ENCODE measurements at places on chromosomes 4 and X.
A peak's percentile ranks its signal among the peaks of the same experiment; 100 is the strongest.

GRCh38 chrX:152821145-152821765, 9.3 kb downstream of the CETN2 start:
- DNase-seq = peak; percentile 2

DNA sequence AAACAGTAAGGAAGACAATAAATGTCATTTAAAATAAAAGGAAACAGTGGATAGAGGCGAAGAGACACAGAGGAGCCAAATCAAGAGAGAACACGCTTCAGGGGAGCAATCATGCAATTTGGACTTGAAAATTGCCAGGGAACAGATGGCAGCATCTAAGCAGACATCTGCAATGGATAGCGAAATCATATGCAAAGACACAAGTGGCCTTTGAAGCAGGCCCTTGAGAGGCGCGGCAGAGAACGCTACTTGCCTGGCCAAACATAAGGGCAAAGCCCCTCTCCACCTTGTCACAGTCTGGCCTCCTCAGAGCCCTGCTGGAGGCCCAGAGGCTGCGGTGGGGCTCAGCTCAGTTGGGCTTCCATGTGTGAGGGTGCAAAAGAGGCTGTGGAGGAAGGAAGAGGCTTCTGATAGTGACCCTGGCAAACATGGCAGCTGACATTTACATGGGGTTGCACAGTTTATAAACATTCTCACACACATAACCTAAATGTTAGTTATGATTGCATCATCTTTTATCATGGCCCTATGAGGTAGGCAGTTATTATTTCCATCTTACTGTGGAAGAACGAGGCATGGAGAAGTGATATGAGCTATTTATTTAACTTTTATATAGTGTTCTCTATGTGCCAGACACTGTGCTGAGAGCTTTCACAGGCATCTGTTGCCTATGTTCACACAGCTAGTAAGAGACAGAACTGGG, 18.3 kb downstream of the ADGRG4 start:
- no peak for DNase-seq

DNA sequence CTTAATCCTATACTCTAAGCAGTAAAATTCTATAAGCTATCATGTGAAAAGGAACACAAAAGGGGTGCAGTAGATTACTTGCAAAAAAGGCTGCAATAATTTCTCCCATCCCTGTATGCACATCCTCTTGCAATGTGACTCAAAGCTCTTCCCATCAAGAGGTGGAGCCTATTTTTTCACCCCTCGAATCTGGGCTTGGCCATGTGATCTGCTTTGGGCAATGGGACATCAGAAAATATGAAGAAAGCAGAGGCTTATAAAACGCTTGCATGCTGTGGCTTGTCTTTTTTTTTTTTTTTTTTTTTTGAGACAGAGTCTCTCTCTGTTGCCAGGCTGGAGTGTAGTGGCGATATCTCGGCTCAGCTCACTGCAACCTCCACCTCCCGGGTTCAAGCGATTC, 33.0 kb downstream of the GEMIN8 start:
- no peak for DNase-seq

DNA sequence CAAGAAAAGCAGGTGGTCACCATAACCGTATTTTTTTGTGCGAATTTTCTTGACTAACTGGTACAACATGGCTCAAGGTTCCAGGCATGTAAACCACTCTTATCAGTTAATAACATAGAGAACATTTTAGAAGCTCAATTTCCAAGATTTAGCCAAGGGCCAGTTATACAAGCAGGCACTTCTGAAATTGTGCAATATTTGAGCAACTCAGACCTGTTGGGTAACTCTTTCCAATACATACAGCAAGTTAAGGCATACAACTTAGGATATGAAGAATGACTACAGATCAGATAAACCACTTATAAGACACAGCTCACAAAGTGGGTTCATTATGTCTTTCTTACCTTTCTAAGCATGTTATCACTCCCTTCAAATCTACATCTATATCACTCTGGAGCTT, 43.9 kb downstream of the ZNF280C start:
- DNase-seq = no peak

DNA sequence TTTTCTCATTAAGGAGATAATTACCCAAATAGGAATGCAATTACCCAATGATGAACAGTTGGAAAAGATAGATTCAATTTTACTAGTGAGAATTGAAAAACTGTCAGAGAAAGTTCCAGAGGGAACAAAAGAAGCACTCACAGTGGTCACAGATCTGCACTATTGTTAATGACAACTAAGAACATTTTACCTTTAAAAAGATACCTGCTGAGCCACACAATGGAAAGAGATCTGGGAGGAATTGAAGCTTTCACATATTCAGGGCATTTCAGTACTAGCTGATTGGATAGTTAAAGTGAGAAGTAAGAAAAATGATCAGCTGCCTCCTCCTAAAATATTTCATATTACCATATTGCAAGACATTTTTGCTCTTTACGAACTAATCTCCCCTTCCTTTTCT, 1822.2 kb downstream of the STIM2 start:
- no peak for DNase-seq

GRCh38 chrX:154806837-154807501, 1.7 kb upstream of the MPP1 start:
- no peak for DNase-seq

DNA sequence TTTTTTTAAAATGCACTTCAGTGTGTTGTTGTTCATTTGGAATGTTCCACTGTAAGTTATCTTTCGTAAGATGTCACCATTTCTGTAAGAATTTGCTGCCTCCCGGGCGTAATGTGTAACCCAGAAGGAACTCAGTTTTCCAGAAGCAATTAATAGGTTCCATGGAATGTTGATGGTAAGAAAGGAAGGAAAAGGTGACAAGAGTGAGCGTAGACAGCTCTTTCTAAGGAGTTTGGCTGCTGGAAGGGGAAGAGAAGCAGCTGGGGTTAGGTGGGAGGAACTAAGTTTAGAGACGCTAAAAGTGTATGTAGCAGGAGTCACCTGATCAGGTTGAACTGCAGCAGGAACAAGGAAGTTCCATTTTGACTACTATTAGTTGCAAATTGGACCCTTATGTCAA, 35.9 kb downstream of the PNMA5 start:
- DNase-seq = no peak

Data from kidney glomerular epithelial cell (primary cell).